Astrocyte of the hippocampus (primary cell): ENCODE measurements at places on chromosomes 3 and 15.

DNA sequence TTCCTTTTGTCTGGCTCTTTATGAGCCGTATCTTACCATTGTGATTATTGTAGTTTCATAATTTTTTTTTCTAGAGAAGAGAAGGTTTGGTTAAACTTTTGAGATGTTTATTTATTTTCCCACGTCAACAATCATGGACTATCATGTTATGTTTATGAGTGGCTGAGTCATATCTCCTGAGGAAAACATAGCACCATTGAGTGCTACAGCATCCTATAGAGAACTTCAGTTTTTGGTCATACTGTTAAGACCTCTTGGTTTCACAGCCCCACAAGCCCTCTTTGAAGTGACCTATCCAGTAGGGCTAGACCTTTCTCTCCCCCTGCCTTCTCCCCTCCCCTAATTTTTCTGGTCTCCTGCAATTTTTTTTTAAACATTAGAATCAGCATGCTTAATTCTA lies 20.8 kb downstream of the PIK3CA start:
- no peak for DNase-seq

DNA sequence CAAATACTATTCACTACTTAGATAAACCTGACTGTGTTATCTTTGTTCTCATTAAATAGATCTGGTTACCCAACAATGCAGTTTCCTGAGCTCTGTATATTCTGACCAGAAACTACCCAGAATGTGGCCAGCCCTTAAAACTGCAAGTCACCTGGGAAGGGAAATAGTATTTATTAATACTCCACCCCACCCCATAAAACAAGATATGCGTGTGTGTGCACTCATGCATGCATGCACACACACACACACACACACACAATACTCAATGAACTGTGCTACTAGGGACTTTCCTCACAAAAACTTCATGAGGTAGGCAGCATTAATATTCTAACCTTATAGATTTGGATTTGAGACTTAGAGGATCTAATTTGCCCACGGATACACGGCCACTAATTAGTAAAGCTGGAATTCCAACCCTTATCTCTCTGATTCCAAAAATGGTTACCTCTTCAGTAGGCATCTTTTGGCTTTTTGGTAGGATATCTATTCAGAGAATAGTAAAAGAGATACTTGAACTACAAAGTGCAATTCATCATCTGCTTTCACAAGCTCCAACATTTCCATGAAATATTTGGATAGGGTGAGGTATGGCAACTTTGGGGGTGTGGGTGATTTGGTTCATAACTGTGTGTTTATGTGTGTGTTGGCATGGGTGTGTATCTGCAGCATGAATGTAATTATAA lies 197.0 kb upstream of the CFAP20DC start:
- no peak for DNase-seq

DNA sequence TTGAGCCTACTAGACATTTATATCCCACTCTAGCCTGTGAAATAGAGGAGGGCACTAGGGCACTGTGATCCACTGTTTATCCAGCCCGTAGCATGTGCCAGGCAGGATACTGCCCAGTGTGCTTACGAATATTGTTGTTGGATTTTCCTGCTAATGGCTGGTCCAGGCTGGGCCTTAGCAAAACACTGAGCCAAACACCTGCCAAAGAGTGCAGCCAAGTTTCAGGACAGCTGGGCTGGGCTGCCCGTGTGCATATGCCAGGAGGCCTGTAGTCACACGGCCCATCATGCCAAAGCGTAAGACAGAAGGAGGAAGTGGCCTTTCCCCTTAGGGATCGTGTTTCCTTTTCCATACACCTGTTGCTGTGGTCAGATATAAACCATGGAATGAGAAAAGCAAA lies 54.5 kb upstream of the ABHD10 start:
- no peak for DNase-seq

DNA sequence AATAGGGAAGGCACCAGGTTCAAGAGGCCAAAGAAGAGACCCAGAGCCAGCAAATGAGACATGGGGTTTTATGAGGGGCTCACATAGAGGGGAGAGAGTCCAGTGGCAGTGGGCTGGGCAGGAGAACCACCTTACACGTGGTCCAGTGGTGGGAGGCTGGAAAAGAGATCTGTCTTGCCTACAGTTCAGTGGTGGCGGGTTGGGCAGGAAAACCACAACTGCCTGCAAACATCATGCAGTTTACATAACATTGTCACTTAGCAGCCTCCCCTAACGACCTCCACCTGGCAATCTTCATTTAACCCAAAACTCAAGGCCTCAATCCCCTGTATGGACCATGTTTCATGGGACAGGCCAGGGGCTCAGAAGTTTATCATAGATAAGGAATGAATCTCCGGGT lies 29.1 kb downstream of the CRYGS start:
- no peak for DNase-seq

DNA sequence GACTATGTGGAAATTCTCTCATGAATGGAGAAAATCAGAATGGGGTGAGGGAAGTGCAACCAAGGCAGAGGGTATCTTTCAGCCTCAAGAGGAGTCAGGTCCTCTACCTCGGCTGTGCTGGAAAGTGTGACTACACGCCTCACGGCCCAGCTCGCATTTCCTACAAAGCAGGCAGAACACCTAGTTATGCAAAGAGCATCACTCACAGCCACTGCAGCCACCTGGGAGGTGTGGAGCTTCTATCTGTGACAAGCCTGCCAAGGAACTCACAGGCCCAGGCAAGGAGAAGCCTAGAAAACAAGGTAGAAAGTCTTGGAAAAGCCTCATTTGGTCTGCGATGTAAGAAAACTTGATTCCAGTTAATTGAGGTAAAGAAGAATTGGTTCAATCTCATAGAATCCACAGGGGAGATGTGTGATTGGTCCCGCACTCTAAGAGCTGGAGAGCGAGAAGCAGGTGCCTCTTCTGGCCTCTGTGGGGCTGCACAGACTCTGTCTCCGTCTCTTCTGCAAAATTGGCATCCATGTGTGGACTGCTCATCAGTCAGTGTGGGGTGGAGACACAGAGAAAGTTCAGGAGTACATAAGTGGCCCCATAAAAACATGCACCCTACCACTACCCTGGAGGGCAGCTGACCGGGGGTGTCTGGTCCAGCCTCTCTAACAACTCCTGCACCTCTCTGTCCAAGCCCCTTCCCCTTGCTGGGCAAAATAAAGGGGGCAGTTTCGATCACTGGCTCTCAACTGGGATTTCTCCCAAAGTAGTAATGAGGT lies 76.8 kb downstream of the TAMM41 start:
- no peak for DNase-seq

- DNase-seq: no peak
Measured at GRCh38 chr3:62277450-62277849, 95.9 kb downstream of the FEZF2 start.

DNA sequence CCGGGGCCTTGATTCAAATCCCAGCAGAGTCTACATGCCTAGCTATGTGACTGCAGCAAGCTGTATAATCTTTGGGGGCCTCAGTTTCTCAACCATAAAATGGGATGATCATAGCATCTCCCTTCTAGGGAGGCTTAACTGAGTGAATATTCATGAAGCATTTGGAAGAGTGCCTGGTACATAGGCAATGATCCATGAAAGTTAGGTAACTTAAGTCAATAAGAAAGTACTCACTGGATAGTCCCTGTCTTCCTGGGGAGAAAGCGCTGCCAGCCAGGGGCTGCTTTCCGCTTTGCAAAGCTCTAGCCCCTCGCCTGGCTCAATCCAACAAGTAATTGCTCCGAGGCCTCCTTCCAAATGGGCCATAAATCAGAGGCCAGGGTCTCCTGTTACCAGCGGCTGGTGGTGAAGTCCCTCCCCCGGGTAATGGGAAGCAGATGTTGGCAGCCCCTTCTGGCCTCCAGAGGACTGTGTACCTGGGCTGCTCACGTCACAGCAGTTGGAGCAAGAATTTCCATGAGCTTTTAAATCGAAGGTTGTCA lies 521.9 kb upstream of the PROK2 start:
- DNase-seq: peak; percentile 46

DNA sequence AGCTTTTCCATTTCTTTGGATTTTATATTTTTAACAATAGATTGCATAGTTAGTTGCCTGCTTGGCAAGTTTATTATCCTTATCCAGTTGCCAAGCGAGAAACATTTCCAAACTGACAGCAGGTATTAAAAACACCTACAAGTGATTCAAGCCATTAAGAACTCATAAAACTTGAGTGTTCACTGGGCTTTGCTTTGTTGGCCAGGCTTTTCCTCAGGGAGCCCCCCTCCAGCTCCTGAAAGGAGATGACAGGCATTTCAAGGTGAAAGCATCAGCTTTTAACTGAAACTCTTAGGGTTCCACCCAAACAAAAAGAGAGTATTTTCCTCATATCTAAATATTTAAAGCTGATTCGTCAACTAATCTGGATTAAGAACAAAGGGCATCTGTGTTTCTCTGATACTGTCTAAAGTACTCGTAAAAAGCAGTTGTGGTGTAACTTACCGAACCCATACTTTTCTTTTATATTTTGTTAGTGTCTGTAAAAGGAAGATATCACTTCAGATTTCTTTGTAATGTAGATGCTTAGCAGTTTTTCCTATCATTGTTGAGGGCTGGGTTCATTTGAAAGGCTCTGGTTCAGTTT lies 363.4 kb downstream of the OTOL1 start:
- DNase-seq: no peak
